CD4-positive, alpha-beta T cell treated with Interferon gamma for 1 hour (primary cell): ENCODE measurements at places on chromosomes 11 and 22.

- DNase-seq: no peak
Observed at GRCh38 chr11:115244758-115245157, 259.5 kb downstream of the CADM1 start.

DNA sequence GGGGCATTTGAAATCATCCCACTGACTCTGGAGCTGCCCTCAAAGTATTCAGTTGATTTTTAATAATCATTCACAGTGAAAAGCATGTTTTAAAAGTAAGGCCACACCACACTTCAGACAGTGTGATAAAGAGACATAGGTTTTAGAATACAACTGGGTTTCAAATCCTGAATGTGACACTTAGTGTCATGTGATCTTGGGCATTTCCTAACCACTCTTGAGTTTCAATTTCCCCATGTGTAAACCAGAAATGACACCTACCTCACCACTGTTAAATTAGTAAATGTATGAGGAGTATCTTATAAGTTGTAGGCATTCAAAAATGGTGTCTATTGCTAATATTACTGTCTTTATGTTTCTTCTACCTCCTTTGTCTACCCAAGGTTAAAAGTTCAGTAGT lies 5.4 kb downstream of the TMEM123 start:
- DNase-seq: no peak

GRCh38 chr11:104531075-104531474 lies 367.1 kb upstream of the PDGFD start:
- DNase-seq: no peak

DNA sequence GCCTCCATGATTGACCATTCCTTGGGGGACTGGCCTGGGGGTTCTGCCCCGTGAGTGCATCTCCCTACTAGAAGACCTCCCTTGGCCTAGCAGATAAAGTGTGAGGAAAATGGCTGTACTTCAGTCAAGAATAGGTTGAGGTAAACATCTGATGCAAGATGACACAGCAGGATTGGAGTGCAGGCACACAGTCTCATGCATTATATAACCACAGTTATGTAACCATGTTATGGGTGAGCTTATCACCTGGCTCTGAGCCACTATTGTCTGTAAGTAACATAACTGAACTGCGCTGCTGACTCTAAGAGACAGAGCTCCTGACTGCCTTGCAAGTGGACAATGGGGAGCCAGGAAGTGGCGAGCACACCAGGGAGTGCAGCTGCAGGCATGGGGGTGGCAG lies 378.7 kb upstream of the ANO5 start:
- no peak for DNase-seq

GRCh38 chr11:1064167-1064566 lies 10.5 kb upstream of the MUC2 start:
- DNase-seq: no peak

DNA sequence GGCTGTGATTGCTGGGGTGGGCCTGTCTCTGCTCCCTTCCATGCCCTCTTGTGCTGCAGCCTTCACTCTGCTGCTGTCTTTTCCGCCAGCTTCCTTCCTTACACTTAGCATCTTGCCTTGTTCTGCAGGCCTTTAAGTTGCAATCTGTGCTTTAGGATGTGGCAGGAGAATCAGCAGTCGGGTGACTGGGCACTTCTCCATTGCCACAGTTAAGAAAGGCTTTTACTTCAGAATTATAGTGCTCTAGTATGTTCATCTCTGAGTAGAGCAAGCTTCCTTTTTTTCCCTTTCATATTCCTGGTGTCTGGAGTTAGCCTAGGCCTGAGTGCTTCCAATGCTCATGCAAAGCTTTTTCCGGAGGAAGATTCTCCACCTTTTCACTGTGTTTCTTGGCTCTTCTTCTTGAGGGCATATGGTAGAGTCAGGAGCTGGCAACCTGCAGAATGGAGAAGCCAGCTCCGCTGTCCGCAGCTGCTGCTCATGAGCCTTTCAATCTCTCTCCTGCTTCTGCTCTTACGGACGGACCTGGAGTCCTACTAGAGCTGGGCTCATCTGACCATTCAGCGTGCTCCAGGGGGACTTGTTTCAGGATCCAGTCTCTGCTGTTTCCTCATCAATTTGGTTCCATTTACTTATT lies 20.2 kb downstream of the PPP6R2 start:
- no peak for DNase-seq

- no peak for DNase-seq
Observed at GRCh38 chr22:28183078-28183860, 264.2 kb upstream of the PITPNB start.

GRCh38 chr11:78868563-78868962 lies 293.9 kb upstream of the NARS2 start:
- no peak for DNase-seq

DNA sequence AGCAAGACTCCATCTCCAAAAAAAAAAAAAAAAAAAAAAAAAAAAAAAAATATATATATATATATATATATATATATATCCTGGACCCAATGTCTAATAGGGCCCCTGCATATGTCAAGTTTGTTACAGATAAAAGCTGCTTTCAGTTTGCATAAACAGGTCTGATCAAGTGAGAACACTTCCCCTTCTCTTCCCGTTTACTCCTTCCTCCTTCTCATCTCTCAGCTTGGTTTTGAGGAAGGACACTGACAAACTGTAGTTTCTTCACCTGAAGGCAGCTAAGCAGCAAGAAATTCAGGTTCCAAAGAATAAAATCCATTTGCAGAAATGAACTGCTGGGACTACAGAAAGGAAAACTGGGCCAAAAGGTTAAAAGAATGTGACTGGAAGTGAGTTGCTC lies 11.7 kb downstream of the THOC5 start:
- no peak for DNase-seq

DNA sequence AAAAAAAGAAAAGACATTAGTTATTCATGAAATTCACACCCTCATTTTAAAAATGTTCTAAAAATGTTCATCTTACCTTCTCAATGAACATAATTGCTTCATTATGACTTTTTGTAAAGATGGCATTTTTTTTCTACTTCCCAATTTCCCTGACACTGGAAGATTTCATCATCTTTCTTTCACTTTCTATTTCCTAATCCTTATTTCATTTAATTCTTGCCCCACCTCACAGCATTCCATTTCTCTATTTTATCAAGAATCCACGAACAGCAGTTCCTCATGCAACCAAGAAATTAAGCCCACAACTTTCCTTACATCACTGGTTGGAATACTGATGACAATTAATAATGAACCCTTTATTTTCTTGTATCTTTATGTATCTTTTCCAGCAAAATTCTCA lies 1.9 kb downstream of the PATL1 start:
- DNase-seq: no peak
